T-helper 17 cell (primary cell): ENCODE measurements at places on chromosomes 7 and 10.

DNA sequence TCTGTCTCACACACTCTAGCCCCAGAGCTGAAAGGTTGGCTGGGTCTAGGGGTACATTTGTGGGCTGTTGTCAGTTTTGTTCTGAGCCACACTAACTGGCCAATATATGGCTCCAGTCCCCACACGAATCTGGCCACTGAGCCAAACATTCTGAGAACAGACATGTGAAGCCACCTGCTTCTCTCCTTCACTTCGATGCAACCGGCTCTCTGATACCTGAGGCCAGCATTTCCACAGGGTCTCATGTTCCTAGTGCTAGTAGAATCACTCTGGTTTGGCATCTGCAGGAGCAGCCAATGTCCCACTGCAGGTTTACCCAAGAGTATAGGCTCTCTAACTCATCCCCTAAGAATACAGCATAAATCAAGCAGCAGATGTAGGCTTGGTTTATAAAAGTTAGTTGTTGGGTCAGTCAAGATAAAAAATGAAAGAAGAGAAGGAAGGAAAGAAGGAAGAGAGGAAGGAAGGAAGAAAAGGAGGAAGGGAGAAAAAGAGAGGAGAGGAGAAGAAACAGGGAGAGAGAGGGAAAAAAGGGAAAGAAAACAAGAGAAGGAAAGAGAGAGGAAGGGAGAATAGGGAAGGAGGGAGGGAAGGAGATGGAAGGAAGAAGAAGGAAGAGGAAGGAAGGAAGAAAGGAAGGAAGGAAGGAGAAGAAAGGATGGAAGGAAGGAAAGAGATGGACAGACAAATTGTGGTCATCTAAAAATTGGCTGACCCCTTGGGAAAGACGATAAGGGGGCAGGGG is 75.1 kb downstream of the STRA8 start:
- no peaks in the 10 kb centered on the region for H3K36me3 ChIP-seq
- no peak for DNase-seq
- no peak overlapping the region for H3K27ac ChIP-seq

- DNase-seq, result no peak
- H3K36me3 ChIP-seq, result no peaks in the 10 kb centered on the region
- peaks cover 4% of the 10 kb centered on the region for H3K4me1 ChIP-seq
- no peak overlapping the region for H3K4me3 ChIP-seq
- H3K27ac ChIP-seq, result no peak overlapping the region
Observed at GRCh38 chr10:69413221-69413865, 3.4 kb downstream of the TACR2 start.

DNA sequence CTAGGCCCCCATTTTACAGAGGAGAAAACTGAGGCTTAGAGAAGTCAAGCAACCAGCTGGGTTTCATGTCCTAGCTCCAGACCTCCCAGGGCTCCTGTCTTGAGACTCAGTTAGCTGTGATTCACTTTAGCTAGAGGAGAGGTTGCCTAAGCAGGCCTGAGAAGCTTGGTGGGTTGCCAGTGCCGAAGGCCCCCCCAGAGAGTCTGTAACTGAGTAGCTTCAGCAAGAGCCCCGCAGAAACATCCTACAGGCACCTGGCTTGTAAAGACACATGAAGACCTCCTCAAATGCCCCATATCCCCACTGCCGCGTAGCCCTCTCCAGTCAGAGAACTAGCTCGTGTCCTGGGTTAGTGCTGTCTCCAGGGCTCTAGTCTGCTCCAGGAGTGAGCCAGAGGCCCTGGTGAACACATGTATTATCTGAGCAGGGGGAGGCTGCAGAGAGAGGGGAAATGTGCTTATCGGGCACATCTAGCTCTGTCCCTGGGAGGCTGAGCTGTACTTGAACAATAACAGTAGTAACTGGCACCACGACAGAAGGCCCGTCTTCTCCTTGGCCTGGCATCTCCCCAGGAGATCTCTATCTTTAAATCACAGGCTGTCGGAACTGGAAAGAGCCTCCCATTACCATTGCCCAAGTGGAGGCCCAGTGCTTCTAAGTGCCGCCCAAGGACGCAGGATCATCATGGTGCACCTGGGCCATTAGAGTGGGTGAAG is 28.9 kb downstream of the UNC5B start:
- no peaks in the 10 kb centered on the region for H3K36me3 ChIP-seq
- DNase-seq, result no peak
- H3K4me3 ChIP-seq, result no peak overlapping the region
- H3K27me3 ChIP-seq, result peaks cover 29% of the 10 kb centered on the region

DNA sequence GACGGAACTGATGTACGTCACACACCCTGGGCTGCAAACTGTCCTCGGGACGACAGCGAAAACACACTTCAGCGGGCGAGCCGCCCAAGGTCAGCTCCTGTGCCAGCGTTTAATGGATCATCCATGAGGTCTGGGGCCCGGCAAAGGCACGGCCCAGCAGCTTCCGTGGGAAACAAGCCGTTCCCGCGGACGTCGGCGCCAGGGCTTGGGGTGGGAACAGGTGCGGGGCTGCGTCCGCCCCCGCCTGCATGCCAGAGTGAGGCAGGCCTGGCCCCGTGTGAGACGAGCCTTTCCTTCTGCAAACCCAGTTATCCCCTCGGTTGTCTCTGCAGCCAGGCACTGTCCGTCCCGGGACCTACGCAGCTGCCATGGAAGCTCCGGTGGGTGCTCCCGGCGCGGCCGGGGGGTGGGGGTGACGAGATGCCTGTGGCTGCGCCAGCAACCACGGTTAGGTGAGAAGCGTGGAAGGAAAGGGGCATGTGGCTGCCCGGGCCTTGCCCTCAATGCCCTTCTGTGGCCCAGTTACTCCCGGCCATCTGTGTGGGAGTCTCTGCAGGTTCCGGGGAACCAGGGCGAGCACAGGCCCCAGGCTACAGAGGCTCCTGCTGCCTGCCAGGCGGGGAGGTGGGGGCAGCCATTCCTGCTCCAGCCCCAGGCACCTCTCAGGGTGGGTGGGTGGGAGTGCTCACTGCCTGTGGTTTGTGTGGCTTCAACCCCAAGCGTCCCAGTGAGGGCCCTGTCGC is 42.2 kb upstream of the PDGFA start:
- no peak for DNase-seq
- H3K4me1 ChIP-seq, result no peaks in the 10 kb centered on the region
- H3K36me3 ChIP-seq, result no peaks in the 10 kb centered on the region
- no peak overlapping the region for H3K27ac ChIP-seq
- H3K4me3 ChIP-seq, result no peak overlapping the region

DNA sequence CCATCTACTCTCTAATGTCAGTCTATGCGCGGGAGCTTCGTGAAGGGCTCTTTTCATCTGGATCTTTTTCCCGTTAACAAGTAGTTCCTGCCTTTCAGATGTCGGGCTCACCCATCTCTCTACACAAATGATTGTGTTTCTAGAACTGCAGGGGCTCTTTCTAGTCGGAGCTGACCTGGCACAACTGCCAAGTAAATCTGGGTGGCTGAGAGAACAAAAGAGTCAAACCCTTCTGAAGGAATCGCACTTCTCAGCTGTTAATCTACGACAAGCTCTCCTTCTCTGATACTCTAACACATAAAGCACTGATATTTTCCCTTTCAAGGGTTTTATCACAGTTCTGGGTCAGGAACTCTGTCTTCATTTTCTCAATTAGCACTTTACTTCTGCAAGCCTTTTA is 144.7 kb downstream of the NRP1 start:
- H3K4me1 ChIP-seq, result peaks cover 2% of the 10 kb centered on the region
- peaks cover 13% of the 10 kb centered on the region for H3K27me3 ChIP-seq
- H3K36me3 ChIP-seq, result peaks cover 3% of the 10 kb centered on the region
- H3K4me3 ChIP-seq, result no peak overlapping the region
- peak overlapping the region; percentile 39 for H3K27ac ChIP-seq

DNA sequence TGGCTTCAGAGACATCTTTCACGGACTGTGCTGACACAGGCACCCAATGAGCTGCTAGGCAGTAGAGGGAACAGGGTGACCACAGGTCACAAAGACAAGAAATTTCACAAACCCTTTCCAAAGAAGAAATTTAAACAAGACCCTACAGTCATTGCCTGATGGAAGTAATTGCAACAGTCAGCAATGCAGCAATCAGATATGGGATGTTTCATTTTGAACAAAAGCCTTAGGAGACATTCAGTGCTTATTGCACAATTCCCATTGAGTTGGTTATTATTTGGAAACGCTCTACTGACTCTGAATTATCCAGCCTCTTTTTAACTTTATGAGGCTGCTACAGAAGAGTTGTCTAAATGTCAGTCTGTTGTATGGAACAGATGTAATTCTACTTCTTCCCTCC is 85.5 kb downstream of the ETV1 start:
- DNase-seq, result no peak
- H3K4me1 ChIP-seq, result peaks cover 12% of the 10 kb centered on the region
- H3K4me3 ChIP-seq, result no peak overlapping the region
- no peak overlapping the region for H3K27ac ChIP-seq
- H3K36me3 ChIP-seq, result no peaks in the 10 kb centered on the region

DNA sequence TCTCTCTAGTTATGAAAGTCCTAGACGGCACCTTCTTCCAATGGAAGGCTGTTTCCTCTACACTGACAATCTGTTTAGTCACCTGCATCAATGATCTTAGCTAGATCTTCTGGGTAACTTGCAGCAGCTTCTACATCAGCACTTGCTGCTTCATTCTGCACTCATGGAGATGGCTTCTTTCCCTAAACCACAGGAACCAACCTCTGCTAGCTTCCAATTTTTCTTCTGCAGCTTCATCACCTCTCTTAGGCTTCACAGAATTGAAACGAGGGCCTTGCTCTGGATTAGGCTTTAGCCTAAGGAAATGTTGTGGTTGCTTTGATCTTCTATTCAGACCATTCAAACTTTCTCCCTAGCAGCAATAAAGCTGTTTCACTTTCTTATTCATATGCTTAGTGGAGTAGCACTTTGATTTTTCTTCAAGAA is 24.6 kb downstream of the NAMPT start:
- no peaks in the 10 kb centered on the region for H3K27me3 ChIP-seq
- peak overlapping the region; percentile 86 for H3K27ac ChIP-seq

- H3K4me3 ChIP-seq, result peak overlapping the region; percentile 87
- H3K27me3 ChIP-seq, result peaks cover 60% of the 10 kb centered on the region
- peaks cover 14% of the 10 kb centered on the region for H3K4me1 ChIP-seq
Observed at GRCh38 chr10:103854686-103855391, 537 bp downstream of the SH3PXD2A start.

- H3K27me3 ChIP-seq, result peaks cover 4% of the 10 kb centered on the region
- no peak for DNase-seq
- peak overlapping the region; percentile 27 for H3K27ac ChIP-seq
- no peaks in the 10 kb centered on the region for H3K36me3 ChIP-seq
- H3K4me3 ChIP-seq, result peak overlapping the region; percentile 94
Observed at GRCh38 chr10:100009283-100009792, 409 bp downstream of the DNMBP start.

- peaks cover 4% of the 10 kb centered on the region for H3K4me1 ChIP-seq
- peaks cover 50% of the 10 kb centered on the region for H3K27me3 ChIP-seq
- H3K4me3 ChIP-seq, result no peak overlapping the region
- DNase-seq, result no peak
- H3K36me3 ChIP-seq, result no peaks in the 10 kb centered on the region
Observed at GRCh38 chr10:60962946-60963345, 19.0 kb upstream of the RHOBTB1 start.

DNA sequence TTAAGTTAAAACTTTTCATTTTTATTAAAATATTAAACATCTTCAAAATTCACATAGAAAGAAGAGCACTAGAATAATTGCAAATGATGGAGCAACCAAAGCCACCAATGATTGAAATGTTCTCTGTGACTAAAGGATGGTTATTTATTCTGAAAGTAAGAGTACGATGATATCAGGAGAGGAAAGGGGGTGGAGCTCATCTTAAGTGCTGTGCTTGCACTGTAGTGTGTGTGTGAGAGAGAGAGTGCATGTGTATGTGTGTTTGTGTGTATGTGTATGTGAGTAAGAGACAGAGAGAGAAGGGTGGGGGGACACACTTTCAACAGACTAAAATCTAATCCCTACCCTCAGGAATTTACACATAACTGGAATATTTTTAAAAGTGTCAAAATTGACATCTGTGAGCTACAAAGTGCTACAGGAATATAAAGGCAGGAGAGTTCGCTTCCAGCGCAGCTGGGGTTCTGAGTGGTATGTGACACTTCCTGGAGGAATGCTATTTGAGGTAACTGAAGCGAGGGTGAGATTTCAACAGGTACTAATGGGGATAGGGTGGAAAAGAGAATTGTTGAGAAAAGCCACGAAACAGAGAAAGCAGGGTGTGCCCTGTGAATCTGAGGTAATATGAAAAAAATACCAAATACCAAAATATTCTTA is 57.2 kb upstream of the SMNDC1 start:
- peaks cover 2% of the 10 kb centered on the region for H3K36me3 ChIP-seq
- H3K4me1 ChIP-seq, result peaks cover 24% of the 10 kb centered on the region
- peaks cover 6% of the 10 kb centered on the region for H3K27me3 ChIP-seq
- DNase-seq, result no peak
- H3K27ac ChIP-seq, result no peak overlapping the region

DNA sequence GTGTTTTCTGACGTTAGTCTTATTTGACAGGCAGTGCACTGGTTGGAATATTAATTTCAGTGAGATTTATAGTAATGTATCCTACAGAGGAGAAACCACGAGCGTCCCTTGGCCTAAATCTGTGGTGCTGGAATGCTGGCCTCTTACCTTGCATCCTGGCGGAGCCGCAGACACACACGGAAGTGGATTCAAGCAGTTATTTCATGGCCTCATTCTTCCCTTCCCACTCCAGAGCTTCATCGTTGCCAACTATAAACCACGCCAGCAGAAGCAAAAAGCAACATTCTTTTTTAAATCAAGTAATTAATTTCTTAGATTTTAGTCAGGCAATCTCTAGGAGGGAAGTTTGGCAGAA is 13.1 kb downstream of the WIPI2 start:
- H3K4me3 ChIP-seq, result no peak overlapping the region
- no peak overlapping the region for H3K27ac ChIP-seq
- peaks cover 22% of the 10 kb centered on the region for H3K4me1 ChIP-seq
- H3K36me3 ChIP-seq, result peaks cover 8% of the 10 kb centered on the region

DNA sequence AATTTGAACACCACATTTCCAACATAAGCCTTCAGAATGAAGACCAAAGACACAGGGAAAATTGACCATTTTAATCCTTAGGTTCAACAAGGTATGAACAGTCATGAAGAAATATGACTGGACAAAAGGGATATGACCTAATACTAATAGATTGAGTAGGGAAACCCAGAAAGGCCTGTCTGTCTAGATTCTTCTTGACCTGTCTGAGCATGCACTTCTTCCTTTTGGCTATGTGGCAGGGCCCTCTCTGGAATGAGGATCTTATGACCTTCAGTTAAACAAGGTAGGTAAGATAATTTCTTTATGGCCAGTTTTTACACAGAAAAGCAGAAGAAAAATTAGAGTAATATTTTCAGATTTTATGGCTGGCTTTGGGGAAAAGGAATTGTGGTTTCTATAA is 3.0 kb upstream of the PHYHIPL start:
- DNase-seq, result no peak
- no peak overlapping the region for H3K27ac ChIP-seq
- H3K4me3 ChIP-seq, result no peak overlapping the region

GRCh38 chr10:82335831-82336230 is 460.8 kb downstream of the NRG3 start:
- no peak overlapping the region for H3K4me3 ChIP-seq
- H3K4me1 ChIP-seq, result no peaks in the 10 kb centered on the region
- no peak overlapping the region for H3K27ac ChIP-seq
- H3K36me3 ChIP-seq, result no peaks in the 10 kb centered on the region
